ENCODE measurements at places on chromosomes 13 and 19.

DNA sequence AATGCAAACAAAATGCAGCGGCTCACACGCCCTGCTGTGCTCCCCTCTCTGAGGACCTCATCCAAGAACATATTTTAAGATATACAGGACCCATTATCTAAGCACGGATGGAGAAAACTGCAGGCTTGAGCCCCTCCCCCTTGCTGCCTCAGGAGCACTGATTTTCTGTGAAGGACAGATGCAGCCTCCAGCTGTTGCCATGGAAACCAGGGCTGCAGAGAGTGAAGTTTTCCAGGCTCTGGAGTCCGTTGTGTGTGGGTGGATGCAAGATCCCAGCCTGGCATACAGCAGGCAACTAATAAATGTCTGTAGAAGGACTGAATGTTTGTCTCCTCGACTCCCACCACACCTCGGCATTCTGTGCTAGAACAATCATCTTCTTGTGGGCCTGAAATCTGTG is 105.6 kb upstream of the PEG3 start:
- DNase-seq: no peak

DNA sequence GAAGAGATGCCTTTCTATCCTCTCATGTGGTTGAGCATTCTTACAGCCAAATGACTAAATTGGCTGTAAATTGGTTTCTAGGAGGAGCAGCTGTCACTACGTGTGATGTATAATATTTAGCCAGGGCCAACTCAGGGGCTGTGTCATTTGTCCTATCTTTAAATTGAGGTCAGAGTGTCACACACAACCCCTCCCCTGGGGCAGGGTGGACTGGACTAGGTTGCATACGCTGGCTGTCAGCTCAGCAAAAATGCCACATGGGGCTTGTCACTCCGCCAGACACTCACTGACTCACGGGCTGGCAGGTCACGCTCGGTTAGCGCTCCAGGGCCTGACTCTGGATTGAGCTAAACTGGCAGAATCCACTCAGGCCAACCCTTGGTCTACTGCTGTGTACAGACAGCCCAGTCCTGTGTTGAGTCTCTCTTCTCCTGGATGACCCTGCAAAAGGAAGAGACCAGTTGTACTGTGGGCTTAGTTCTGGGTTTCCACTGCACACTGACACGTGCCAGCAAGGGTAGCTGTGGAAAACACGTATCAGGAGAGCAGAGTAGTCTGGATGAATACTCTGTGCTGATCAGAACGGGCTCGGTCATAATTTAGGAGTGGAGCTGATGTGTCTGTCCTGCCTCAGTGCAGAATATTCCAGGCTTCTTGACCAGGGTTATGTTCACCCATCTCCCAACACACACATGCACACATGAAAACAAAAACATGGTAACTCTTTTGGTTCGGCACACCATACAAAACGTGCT is 29.1 kb downstream of the SHISA2 start:
- DNase-seq: no peak

DNA sequence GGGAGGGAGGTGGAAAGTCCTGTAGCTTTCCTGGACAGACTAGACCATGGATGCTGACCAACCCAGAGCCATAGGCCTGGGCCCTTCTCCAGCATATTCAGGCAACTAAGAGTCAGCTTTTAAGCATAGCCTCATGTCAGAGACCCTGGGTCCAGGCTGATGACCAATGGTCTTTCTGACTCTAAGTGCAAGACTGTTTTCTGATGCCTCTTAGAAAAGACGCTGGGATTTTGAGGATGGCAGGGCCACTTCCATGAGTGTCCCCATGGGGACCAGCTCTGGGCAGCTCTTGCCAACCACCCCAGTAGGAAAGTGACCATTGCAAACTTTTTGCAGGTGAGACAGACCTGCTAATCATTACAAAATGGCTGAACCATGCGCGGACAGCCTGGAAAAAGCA is 135.6 kb upstream of the KL start:
- DNase-seq: no peak

- no peak for DNase-seq
Observed at GRCh38 chr19:51687791-51688670, 5.1 kb upstream of the SPACA6 start.

GRCh38 chr13:101915755-101916107 is 463.3 kb downstream of the ITGBL1 start:
- DNase-seq: no peak

GRCh38 chr13:39783051-39783450 is 127.6 kb downstream of the COG6 start:
- DNase-seq: no peak

GRCh38 chr19:39820696-39821095 is 13.3 kb downstream of the DYRK1B start:
- DNase-seq: no peak

DNA sequence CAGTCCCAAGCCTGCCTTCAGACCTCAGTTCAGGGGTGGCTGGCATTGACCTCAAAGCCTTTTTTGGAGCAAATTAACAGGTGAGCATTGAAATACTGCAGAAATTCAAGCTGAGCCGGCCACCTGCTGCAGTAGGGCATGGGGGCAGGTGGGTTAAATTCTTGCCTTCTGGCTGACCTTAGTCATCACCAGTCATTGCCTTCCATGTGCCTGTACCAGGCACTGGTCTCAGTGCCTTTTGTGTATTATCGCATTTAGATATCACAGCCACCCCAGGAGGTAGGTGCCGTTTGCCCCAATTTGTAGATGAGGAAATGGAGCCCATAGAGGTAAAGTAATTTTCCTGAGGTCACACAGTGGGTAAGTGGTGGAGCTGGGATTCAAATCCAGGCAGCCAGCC is 7.2 kb downstream of the PPP1R37 start:
- no peak for DNase-seq

- DNase-seq: no peak
Observed at GRCh38 chr13:20424949-20425348, 100.7 kb downstream of the CRYL1 start.

- no peak for DNase-seq
Observed at GRCh38 chr13:35818633-35819067, 312.5 kb downstream of the DCLK1 start.

- no peak for DNase-seq
Observed at GRCh38 chr19:46225558-46226004, 4.0 kb upstream of the IGFL1 start.

- no peak for DNase-seq
Observed at GRCh38 chr13:59471106-59471505, 692.6 kb downstream of the DIAPH3 start.

- DNase-seq: no peak
Observed at GRCh38 chr19:30692181-30692811, 320.1 kb downstream of the ZNF536 start.

GRCh38 chr13:21075379-21076249 is 14.2 kb upstream of the LATS2 start:
- DNase-seq: no peak

DNA sequence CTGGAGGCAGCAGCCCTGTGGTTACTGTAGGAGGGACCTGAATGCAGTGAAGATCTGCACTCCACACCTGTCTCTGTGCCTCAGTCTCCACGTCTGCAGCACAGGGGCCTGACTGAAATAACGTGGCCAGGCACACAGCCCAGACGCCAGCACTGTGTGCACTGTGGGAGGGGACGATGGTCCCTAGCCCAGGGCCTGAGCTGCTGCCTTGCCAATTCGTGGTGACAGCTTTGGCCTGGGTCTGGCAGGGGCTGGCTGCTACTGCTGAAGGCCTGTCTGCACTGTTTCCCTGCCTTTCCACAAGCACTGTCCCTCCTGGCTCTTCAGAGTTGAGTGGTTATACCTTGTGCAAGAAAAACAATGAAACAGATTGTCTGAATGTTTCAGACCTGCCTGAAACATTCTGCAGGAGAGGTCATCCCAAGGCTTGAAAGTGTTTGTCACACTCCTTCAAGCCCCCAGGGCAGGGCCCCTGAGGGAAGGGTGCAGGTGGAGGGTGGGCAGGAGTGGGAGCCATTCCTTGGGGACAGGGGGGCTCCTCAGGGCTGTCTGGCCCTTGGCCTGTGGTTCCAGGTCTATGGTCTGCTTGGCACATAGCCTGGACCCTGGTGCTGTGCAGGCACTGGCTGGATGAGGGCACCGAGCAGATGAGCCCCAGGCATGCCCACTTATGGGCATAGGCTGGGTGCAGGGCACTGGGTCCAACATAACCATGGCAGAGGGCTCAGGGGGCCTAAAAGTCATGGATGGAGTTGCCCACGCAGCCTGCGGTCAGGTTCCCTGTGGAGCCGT is 38.7 kb upstream of the LDLR start:
- no peak for DNase-seq

DNA sequence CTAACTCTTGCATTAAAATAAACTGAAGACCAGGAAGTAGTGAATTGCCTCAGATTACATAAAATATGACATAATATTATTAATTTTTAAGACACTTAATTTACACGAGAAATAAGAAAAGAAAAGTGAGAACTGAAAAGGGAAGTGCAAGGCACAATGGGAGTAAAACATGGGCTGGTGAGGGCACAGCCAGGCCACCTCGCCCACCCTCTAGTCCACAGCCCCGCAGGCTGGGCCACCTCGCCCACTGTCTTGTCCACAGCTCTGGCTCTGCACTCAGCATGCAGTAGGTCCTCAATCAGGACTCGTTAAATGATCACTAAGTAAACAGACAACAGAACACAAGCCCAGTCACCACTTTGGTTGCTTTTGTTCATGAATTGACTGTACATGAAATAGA is 67.8 kb upstream of the ARHGEF7 start:
- DNase-seq: no peak

- no peak for DNase-seq
Observed at GRCh38 chr19:50777830-50778303, 7.6 kb downstream of the GPR32 start.

DNA sequence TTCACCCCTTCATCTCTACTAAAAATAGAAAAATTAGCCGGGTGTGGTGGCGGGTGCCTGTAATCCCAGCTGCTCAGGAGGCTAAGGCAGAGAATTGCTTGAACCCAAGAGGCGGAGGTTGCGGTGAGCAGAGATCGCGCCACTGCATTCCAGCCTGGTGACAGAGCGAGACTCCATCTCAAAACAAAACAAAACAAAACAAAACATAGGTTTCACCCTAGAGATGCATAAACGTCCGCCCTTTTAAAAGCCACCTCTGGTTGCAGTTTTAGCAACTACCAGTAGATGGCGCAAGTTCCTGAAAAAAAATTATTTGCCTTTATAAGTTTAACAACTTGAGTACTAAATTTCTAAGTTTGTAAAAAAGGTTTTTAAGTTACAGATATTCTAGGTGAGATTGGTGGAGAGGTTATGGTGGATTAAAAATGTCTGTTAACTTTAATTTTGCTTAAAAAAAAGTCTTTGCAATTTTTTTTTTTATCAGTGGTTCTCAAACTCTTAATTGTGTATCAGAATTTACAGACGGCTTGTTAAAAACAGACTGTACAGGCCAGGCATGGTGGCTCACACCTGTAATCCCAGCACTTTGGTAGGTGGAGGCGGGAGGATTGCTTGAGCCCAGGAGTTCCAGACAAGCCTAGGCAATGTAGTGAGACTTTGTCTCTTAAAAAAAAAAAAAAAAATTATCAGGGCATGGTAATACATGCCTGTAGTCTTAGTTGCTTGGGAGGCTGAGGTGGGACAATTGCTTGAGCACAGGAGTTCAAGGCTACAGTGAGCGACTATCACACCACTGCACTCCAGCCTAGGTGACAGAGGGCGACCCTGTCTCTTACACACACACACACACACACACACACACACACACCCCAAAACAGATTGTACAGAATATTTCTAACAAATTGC is 42.1 kb downstream of the NAA16 start:
- DNase-seq: no peak

DNA sequence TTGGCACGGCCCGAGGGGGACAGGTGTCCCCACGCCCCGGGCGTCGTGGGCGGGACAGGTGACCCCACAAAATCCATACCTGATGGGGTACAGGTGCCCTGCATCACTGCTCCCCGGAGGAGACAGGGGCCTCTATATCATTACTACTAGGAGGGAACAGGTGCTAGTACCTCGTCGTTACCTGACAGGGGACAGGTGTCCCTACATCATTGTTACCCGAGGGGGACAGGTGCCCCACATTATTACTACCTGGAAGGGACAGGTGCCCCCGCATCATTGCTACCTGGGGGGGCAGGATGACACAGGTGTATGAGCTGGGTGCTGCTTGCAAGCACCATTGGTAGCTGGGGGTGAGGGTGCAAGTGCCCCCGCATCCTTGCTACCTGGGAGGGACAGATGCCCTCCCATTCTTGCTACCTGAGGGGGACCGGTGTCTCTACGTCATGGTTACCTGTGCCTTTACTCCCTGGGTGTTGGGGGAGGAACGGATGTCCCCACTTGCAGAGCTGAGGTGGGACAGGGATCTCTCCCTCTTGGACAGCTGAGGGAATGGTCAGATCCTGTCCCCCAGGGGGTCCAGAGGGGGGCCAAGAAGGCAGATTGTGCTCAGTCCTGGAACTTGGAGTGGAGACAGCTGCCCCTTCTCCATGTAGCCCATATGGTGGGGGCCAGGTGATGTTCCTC is 620 bp downstream of the CRTC1 start:
- DNase-seq: no peak

- DNase-seq: no peak
Observed at GRCh38 chr13:37481011-37481884, 117.3 kb downstream of the POSTN start.

DNA sequence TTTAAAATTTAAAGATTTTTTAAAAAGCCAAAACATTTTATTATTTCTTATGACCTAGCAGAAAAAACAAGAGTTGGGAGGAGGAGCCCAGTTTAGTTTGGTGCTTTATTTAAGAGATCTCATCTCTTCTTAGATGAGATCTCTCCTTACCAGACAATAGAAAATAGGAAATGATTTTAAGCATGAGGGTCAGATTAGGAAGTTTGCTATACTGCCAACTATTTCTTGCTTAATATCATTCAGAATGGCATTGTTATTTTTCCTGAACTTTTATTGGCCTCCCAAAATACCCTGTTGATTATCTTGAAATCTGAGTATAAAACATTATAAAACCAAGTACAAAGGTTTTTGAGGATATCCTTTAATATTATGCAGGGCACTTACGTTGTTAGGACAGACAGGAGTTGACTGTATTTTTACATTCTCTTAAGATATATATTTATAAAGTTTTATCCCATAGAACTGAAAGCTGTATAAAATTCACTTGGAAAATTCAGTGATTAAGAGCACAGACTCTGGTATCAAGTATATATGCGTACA is 56.1 kb downstream of the DNAJC15 start:
- no peak for DNase-seq

DNA sequence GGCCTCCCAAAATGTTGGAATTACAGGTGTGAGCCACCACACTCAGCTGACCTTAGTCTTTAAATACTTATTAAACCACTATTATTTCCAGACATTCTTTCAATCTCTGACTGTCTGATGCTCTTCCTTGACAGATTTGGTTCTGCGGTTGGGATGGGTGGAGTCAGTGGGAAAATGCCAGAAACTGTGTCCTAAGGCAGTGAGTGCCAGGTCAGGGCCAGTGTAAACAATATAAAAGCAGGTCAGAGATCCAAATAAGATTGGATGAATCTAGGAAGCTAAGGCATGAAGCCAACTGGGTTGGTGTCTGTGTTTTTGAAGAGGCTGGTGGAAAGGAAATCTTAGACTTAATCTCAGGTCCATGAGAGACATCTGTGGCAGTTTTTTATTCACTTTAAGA is 74.7 kb downstream of the KLF5 start:
- DNase-seq: no peak

GRCh38 chr19:5580161-5580571 is 12.4 kb upstream of the TINCR start:
- DNase-seq: no peak
